Camera-type eye (tissue), 1 donor: ENCODE measurements at places on chromosomes 1 and 21. TPM values are rescaled to one million over a fixed set of nuclear protein-coding genes. Genes with fewer than 3 reads are reported as not detected.

Gene ABCB10
- total RNA-seq = 22.5 TPM

Gene CACNA1S
- 5.9 TPM for total RNA-seq

Gene IQCC
- total RNA-seq = 5.9 TPM

Gene PAX7
- 3.1 TPM for total RNA-seq

Gene PBX1
- 141 TPM for total RNA-seq

Gene TMEM269
- 0.44 TPM for total RNA-seq

Gene RNU1-2
- total RNA-seq = under 0.01 TPM

Gene SPRR2E
- not detected for total RNA-seq

Gene OR6F1
- total RNA-seq = not detected

Gene TP73
- total RNA-seq = 1.5 TPM

Gene ARHGAP30
- total RNA-seq = 2.1 TPM

Gene ADORA3
- 1.2 TPM for total RNA-seq

Gene TRAF3IP3
- total RNA-seq = 0.99 TPM

Gene CLEC20A
- not detected for total RNA-seq

Gene SLAMF9
- total RNA-seq = not detected
